Iris pigment epithelial cell (primary cell): ENCODE measurements at places on chromosomes 6 and 20.

DNA sequence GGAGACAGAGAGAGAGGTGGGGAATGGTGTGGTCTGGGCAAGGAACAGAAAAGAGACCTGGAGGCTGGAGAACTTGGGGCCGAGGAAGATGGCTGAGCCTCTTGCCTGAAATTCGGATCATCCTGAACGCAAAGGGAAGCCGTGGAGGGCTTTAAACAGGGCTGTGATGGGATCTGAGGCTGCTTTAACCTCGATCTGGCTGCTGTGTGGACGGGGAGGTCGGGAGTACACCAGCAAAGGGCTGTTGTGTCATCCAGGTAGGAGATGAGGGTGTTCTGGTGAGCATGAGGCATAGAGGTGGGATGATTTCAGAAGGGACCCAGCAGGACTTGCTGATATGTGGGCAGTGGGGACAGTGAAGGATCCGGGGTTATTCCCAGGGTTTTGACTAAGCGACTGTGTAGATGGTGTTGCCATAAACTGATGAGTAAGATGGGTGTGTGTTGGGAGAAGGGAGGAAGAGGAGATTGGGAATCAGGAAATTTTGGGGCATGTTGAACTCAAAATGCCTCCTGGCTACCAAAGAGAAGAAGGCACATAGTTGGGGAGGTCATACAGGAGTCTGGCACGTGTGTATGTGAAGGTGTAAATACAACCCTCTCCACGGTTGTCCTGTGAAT, 158.5 kb downstream of the NFATC2 start:
- DNase-seq: no peak

DNA sequence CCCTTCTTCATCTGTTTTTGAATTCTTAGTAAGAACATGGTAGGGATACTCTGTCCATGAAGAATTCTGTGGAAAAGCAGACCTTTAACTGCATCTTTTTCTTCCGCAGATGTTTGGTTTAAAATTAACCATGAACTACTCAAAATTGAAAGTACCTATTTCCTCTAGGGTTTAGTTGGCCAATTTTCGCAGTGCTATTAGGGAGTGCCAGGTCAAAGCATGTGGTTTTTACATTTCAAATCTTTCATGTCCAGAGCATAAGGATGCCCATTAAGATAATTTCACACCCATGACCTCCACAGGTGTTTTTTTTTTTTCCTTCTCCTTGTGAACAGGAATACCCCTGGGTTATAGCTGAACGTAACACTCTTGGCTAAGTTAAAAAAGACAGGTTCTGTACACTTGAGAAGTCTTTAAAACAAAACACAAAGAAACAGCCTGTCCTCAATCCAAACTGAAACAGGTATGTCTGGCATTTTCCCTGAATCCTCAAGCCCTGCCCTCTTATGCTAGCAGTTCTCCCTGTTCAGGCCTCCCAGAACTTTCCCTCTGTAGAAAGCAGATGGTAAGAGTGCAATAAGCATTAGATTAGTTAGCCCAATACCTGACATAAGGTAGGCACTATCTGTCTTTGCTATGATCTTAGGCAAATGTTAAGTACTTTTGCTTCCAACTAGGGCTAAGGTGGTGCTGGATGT, 67.1 kb downstream of the ELOVL5 start:
- no peak for DNase-seq

GRCh38 chr6:152824666-152825065, 74.1 kb downstream of the VIP start:
- DNase-seq: no peak

GRCh38 chr6:30721198-30722024, 1.3 kb downstream of the TUBB start:
- peak; percentile 89 for DNase-seq

- DNase-seq: no peak
These were observed 85.6 kb upstream of the EMILIN3 start for GRCh38 chr20:41452226-41452625.

- DNase-seq: no peak
These were observed 71.6 kb downstream of the COL9A1 start for GRCh38 chr6:70231311-70231710.

- peak; percentile 36 for DNase-seq
These were observed 14.7 kb upstream of the PLCB4 start for GRCh38 chr20:9054176-9054575.

DNA sequence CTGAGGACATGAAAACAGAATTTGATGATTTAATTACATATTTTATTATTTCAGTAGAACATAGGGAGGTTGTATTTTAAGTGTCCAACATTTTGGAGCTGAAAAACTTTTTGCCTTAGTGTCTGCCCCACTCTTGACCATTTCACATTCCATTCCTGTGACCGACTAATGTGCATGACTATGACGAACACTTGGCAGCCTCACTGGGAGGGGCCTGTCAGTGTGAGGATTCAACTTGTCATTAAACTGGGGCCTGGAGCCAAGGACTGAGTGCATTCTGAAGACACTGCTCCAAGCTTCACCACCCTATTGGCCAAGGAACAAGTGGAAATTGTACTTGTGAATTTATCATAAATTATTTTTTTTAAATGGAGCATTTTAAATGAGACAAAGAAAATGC, 661.3 kb downstream of the BCKDHB start:
- DNase-seq: peak; percentile 70

- DNase-seq: peak; percentile 92
These were observed at the start of gene BACH2 for GRCh38 chr6:90296341-90297114. BACH2 (minus strand) TSS chr6:90296843; CDS start chr6:90008844, 287,999 bp downstream.

DNA sequence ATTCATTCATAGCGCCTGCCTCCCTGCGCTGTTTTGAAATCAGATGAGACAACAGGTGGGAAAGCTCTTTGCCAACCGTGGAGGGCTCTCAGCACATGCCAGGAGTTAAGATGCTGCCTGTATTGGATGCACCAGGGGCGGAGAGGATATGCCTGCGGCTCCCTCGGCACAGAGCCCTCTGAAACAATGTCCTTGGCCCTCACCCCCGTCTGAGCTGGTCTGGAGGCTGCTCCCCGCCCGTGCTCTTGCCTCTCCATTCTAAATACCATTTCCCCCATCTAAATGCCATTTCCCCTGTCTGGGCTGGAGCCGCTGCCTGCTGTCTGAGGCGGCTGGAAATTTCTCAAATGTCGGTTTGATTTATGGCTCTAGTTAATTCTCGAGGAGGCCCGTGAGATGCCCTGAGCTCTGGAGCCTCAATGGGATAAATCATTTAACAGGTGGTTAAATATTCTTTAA, 50.8 kb upstream of the MLN start:
- no peak for DNase-seq

DNA sequence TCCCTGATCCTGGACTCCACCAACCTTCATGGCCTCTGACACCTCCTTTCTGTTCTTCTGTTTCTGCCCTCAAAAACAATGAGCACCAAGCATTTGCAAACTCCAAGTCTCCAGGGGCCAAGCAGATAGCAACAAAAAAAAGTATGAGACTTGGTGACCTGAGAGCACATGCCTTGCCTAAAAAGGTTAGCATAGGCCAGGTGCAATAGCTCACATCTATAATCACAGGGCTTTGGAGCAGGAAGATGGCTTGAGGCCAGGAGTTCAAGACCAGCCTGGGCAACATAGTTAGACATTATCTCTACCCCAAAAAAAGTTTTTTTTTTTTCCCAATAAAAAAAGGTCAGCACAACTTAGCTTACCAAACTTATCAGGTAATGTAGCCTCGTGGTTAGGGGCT, 13.7 kb upstream of the HM13 start:
- no peak for DNase-seq

GRCh38 chr6:47587493-47587892, 109.9 kb downstream of the CD2AP start:
- DNase-seq: peak; percentile 17

GRCh38 chr6:3228771-3229565, 1.5 kb upstream of the TUBB2B start:
- DNase-seq: no peak

DNA sequence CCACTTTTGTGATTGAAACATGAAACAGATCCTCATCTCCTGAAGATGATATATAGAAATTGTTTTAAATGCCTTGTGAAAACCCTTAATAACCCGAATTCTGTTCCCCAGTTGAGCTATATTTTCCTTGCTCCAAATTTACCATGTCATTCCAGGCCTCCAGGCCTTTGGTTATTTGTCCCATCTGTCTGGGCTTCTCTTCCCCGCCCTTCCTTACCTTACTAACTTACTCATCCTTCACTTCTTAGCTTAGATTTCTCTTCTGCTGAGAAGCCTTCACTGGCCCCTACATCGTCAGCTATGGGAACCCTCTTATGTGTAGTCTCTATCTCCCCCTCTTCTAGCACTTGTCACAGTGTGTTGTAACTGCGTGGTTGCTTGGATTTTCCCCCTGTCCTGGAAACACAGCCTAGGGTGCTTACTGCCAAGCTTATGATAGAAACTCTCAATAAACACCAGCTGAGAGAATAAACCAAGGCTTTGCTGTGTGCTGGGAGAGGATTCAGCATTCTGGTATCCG, 68.6 kb downstream of the SGK1 start:
- DNase-seq: peak; percentile 77

GRCh38 chr6:41589223-41589622, 43.0 kb downstream of the FOXP4 start:
- no peak for DNase-seq

DNA sequence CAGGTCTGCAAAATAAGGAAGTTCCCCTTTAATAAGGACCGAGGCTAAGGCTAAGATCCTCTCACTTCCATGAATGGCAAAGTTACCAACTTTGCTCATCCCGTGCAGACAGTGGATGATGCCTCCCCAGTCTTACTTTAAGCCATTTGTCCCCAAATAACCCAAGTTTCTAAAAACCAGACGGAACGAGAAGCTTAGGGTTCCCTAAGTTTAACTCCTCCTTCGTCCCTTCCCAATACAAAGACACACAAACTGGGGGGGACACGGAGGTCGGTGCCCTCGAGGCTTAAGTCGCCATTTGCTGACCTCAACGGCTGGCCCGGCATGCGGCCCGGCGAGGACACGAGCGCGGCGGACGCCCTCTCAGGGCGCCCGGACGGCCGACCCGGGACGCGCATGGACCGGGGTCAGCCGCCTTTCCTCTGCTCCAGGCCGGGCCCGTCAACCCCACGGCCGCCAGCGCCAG, 527 bp downstream of the FBXO30 start:
- DNase-seq: no peak

DNA sequence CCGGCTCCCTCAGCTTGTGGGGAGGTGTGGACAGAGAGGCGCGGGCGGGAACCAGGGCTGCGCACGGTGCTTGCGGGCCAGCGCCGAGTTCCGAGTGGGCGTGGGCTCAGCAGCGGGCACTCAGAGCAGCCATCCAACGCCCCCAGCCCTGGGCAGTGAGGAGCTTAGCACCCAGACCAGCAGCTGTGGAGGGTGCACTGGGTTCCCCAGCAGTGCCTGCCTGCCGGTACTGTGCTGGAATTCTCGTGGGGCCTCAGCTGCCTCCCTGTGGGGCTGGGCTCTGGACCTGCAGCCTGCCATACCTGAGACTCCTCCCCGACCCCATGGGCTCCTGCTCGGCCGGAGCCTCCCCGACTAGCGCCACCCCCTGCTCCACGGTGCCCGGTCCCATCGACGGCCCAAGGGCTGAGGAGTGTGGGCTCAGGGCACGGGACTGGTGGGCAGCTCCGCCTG, 92.7 kb downstream of the MANEA start:
- DNase-seq: no peak

DNA sequence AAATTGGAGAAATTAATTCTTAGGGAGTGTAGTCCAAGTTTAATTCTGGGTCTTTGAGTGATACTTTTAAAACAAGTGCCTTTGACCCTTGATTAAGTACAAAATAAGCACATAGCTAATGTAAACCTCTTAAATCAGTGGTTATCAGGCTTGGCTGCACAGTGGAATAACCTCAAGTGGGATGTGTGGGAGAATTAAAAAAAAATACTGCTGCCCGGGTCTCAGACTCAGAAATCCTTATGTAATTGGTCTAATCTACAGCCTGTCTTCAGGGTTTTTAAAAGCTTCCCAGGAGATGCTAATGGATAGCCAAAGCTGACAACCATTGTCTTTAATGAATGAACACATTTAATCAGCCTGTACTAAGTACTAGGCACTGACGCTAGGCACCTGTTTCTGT, 28.5 kb upstream of the TMEM14A start:
- no peak for DNase-seq

DNA sequence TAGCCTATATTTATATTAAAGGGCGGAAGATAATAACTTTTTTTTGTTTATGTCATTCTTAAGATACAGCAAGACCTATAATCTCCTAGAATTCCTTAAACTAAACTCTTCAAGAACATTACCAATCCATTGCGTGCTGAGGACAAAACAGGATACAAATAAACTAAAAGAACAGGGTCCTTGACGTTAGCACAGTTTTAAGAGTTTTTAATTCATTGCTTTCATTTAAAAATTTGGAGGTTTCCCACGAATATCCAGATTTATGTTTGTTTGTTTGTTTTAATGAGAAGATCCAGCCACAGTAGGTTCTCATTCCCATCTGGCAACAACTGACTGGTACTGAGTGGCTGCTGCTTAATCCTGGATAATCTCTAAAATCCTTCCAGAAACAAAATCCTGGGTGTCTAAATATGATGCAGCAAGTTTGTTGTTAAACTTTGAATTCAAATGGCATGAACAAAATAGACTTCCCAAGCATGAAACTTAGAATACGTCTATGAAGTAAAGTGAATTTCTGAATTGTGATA, 153.7 kb downstream of the HACE1 start:
- no peak for DNase-seq

DNA sequence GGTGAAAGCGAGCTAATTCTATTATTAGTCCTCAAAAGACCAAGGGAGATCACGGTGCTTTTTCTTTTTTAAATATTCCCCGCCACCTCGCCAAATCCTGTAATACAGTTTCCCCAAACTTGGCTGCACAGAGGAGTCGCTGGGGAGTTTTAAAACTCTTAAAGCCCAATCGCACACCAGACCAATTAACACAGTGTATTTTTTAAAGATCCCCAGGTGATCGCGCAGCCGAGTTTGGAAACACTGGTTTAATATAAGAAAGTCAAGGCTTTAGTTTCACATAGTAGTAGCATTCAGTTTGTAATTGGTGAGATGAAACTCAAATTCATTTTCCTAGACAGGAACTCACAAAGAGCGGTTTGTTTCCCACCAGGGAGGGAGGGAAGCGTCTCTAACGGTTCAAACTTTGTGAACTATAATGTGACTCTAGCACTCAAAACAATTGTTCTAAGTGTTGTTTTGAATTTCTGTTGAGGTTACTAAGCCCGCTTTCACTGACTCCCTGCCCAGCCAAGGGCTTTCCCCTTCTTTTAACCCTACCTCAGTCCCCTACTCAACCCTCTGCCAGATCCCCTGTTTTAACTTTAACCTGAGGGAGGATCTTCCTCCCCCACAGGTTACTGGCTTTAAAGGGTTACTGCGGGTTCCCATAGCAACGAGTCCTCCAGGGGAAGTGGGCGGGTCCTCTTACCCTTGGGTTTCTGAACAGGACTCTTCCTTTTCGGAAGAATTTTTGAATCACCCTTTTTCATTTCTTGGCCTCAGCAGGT, 25.7 kb upstream of the BTBD3 start:
- DNase-seq: peak; percentile 79

- no peak for DNase-seq
These were observed 62.0 kb downstream of the DLL1 start for GRCh38 chr6:170228946-170229310.

GRCh38 chr6:43215066-43215465, 14.2 kb downstream of the DNPH1 start:
- DNase-seq: no peak

DNA sequence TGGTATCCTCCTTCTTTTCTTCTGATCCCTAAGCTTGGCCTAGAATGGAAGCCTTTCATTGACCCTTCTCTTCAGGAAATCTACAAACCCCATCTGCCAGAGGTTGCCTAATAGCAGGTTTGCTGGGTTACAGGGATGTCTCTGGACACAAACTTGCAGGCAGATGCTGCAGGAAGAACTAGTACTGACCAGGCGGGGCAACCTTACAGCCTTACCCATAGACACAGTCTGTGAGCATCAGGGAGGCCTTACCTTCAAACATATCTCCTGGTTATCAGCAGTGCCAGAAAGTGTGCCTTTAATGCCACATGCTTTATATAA, 2.6 kb downstream of the SCUBE3 start:
- no peak for DNase-seq
